ENCODE measurements at places on chromosomes 13 and 19.

- DNase-seq = no peak
Observed at GRCh38 chr13:23718996-23719395, 148.8 kb downstream of the TNFRSF19 start.

DNA sequence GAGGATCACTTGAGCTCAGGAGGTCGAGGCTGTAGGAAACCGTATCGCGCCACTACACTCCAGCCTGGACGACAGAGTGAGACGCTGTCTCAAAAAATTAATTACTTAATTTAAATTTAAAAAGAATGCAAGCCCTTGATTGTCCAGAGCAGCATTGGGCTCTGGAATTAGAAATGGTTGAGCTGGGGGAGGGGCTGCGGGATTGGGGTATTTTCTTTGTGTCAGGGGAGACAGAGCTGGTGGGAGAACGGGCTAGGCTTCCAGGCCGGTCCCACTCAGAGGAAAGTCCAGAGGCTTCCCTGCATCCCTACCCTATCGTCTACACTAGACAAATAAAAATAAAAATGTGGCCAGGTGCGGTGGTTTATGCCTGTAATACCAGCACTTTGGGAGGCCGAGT is 2.2 kb upstream of the RAB3A start:
- no peak for DNase-seq

DNA sequence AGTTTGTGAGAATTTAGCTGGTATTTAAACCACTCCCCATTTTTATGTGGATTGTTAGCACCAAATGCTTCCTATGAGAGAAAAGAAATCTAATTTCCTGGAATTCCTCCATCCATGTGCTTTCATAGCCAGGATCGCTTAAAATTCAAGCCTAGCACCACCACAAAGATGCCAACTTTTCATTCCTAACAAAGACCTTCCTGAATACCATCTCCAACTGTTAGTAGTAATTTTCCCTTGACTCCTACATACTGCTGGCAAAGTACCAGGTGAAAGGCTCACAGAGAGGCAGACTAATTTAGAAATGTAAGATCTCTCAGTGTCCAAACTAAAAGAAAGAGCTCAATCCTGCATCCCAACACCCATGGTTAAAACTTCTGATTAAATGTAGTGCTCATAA is 386.3 kb downstream of the KCTD12 start:
- no peak for DNase-seq

DNA sequence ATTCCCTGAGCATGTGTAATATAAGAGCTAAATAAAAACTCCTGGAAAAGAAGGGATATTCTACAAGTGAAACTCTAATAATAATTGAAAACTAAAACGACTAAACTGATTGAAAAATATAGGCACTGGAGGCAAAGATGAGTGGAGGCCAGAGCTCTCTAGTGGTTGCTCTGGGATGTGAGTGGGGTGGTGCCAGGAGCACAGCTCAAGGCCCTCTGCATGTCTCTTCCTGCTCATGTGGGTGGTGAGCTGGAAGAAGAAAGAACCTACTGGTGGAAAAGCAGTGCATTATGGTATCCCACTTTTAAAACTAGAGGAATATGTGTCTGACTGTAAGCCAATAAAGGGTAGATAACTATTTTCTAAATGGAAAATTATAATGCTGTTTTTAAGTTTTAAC is 15.8 kb upstream of the ARHGEF7 start:
- DNase-seq = no peak

GRCh38 chr19:2507109-2507508 is 31.2 kb downstream of the GADD45B start:
- peak; percentile 86 for DNase-seq

GRCh38 chr19:4477034-4477801 is 5.1 kb downstream of the HDGFL2 start:
- DNase-seq = no peak

DNA sequence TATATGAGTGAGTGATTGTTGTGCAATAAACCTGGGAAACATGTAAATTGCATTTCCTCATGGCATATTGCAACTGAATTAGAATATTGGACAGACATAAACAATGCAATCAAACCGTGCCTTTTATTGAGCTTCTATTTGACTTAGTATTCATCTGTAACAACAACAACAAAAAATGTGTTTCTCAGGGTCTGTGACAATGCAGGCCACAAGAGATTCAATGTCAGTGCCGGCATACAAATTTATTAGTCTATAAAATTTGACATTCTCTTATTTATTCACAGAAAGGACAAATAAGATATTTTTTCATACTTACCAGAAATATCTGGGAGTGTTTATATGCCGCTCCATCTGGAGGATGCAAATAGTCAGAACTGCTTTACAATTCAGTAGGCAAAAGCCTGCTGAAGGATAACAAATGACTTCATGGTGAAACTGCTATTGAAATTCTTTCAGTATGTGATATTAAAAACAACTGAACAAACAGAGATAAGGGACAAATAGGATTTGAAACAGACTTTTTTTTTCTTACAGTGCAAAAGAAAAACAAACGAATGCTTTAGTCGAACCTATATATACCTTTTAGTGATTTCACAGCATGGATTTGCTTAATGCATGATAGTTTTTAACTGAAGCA is 77.2 kb downstream of the DACH1 start:
- DNase-seq = no peak

DNA sequence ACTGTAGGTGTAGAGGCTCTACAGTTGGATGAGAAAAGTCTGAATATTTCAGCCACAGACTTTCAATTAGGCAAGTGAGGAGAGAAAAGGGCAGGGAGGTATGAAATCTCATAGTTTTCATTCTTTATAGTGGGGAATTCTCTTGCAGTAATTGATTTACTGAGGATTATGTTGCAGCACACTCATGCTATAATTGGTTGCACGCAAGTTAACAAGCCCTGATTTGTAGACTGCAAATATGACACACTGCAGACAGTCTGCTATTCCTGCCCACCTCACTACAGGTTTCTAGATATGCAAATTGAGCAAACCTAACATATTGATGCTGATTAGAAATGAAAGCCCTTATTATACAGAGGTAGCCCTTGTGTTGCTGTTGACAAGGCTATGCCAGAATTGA is 139.4 kb downstream of the LHFPL6 start:
- DNase-seq = no peak
